Activated naive CD4-positive, alpha-beta T cell (primary cell): ENCODE measurements at places on chromosomes 11 and 22.

GRCh38 chr22:40982482-40983385 lies 31.6 kb downstream of the RBX1 start:
- no peak for DNase-seq

DNA sequence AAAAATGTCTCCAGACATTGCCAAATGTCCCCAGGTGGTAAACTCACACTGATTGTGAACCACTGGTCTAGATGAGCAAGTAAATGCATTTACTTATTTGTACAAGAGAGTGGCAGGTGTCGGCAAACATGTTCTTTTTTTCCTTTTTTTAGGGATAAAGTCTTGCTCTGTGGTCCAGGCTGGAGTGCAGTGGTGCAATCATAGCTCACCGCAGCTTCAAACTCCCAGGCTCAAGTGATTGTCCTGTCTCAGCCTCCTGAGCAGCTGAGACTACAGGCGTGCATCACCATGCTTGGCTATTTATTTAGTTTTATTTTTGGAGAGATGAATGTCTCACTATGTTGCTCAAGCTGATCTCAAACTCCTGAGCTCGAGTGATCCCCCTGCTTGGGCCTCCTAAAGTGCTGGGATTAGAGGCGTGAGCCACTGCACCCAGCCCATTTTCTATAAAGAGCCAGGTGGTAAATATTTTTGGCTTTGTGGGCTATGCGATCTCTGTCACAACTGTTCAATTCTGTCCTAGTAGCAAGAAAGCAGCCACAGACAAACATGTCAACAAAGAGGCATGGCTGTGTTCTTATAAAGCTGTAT lies 1.4 kb downstream of the VPREB1 start:
- DNase-seq: no peak

- DNase-seq: no peak
Measured at GRCh38 chr11:17506942-17507341, 30.3 kb upstream of the ABCC8 start.

GRCh38 chr11:44946263-44946662 lies 4.4 kb downstream of the TP53I11 start:
- no peak for DNase-seq

GRCh38 chr11:15342163-15342562 lies 227.4 kb downstream of the INSC start:
- no peak for DNase-seq

- no peak for DNase-seq
Measured at GRCh38 chr11:70682056-70682455, 283.7 kb downstream of the CTTN start.

DNA sequence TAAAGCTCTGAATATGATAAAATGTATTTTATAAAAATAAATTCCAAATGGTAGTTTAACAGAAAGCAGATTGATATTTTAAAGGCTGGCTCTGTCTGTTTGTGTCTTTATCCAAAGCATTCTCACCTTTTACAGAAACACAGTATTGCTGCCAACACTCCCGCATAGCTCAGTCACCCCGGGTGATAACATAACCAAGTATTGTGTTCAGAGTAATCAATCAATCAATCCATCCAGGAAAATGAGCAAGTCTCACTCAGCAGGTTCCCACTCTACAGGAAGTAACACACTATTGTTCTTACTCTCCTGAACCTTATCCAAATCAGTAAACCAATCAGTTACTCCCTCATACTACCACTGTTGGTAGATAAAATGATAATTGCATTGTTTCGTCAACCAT lies 203.4 kb downstream of the LRRC4C start:
- no peak for DNase-seq
